Endodermal cell (in vitro differentiated cells): ENCODE measurements at places on chromosomes 5 and 9.

- DNase-seq: no peak
Observed at GRCh38 chr5:117859176-117859575, 1129.2 kb downstream of the DTWD2 start.

DNA sequence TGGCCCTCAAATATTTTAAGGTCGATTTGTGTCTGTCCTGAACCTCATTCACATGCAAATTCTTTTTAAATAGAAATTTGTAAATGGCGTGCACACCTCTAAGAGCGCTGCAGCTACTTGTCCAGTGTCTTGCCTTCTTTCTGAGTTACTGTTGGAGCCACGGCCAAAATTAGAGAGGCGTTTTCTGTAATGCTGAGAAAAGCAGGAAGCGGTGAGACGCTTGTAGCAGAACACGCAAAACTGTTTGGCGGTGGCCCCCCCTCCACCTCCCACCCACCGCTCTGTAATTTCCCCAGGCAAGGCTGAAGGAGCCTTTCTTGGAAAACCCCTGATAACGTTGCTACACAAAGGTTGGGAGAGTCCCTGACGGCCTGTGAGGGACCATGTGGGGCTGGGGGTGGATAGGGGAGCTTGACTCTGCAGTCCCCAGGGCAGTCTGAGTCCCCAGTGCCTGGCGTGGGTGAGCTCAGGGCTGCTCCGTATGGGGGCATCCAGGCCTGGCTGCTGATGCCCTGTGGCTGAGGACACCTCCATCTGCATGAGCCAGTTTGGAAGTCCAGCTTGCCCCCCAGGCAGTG lies 96.5 kb downstream of the GADD45G start:
- peak; percentile 58 for DNase-seq

DNA sequence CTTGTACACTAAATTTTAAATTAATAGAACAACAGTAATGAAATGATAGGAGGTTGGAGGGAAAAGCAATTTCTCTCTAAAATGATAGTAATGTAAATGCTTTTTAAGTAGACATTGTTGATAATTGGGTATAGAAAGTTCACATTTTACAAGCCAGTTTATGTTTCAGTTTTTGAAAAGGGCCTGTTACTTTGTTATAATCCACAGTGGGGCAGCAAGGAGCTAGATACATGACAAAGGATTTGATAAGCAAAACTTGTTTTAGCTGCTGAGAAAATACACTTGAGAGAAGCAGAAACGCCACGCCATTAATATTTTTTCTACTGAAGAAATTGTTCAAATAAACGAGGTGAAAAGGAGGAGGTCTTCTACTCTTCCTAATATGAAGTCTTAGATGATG lies 30.2 kb downstream of the SREK1 start:
- no peak for DNase-seq

GRCh38 chr5:66423484-66423883 lies 172.7 kb upstream of the MAST4 start:
- DNase-seq: no peak

DNA sequence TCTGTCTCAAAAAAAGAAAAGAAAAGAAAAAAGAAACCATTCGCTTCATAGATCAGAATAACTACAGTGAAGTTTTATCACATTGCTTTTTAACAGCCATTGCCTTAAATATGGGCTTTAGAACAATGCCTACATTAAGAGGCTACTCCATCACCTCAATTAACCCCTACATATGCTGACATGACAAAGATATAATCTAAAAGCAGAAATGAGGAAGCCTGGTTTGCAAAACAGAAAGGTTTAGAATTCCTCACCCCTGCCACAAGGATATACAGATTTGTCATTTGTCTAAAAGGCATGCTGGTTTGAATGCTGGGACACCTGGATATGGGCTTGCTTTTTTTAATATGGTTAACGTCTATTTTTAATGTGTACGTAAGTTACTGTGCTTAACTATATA lies 1353.0 kb upstream of the C9orf72 start:
- DNase-seq: no peak

DNA sequence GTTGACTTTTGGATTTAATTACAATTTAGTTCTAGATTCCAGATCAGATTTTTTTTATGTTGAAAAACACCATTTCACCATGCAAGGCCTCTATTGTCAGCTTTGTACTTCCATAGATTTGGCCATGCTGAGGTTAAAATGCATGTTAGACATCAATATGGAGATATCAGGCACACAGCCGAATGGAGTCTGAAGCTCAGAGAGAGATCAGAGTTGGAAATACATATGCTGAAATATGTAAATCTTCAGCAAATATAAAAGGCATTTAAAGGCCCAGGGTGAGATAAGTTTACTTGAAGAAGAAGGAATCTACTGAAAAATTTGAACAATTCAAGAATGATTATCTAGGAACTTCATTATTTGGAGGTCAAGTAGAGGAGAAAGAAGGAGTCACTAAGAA lies 139.6 kb downstream of the CHSY3 start:
- no peak for DNase-seq

DNA sequence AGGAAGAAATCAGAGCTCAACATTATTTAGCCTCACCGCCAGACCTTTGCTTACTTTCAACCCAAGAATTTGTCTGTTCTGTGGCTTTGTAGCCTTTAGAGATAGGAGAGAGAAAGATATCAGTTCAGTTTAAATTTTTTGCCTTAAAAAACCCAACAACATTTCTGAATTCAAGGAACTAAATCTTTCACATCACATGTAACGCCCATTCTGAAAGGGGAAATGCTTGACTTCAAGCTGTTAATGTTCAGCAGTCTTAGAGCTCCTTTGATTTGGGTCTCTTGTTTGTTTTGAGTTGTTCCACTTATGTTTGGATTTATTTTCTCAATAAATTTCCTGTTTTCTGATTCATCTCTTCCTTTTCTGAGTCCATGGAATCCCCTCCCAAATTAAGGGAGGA lies 294.5 kb downstream of the ARHGAP26 start:
- DNase-seq: no peak

DNA sequence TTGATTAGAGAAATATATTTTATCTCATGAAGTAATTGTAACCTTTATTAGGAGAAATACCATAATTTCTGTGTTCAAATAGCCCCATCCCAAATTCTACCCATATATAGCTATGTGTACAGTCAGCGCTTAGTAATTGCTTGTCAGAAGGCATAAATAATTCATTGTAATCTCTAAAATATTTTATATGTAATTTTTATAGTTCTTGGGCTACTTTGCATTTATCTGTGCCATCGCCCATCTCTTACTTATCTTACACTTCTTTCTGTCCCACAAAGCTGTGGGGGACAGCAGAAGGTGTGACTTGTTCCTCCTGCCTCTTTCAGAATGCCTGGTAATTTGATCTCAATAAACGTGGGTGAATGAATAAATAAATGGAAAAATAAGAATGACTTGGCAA lies 5.5 kb downstream of the ADAMTSL1 start:
- DNase-seq: no peak

DNA sequence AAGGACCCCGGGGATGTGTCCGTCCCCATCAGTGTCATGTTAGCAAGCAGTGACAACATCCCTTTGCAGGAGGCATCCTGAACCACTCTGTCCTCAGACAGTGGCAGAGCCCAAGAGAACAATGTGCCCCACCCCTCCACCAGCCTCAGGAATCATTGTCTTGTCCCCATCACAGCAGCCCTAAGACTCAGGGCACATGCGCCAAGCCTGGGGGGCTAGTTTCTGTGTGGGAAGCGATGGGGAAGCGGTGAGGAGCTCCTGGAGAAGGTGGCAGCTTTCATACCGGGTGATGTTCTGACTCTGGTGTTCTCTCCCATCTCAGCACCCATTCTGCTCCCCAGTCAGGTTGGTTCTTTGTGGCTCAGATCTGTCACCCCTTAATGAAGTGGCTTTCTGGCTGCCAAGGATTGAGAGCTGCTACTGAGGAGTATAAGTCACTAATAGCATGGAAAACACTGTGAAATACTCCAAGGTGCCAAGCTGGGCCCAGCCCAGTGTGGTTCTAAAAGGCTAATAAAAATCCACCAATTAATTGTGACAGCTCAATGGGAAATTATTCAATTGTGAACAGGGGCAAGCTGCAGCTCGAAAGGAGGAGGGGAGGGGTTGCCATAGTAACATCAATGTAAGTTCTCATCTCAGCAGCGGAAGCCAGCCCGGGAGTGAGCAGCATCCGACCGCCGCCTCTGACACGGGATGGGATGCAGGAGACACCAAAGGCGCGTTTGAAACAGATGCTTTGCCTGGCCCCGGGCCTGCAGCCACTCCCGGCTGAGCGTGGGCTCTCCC lies 4.7 kb downstream of the QRFP start:
- DNase-seq: peak; percentile 41

DNA sequence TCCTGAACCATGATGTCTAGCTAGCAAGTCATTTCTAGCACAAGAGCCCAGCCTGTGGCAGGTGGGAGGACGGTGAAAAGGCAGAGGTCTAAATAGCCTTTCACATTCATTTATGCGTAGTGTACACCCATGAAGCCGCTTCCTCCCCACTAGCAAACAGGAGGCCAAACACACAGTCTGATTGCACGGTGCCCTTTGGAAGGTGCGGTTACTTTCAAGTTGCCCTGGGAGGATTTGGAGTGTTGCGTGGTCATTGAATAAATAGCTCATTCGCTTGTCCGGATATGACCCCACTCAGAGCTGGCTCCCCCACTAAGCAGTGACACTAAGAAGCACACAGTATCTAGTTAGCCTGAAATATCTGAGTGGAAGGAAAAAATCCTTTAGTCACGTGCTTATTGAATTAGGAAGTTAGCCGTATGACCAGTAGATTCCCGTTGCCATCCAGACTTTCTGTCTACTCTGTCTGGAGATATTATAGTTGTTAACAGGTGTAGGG lies 664 bp upstream of the ARSB start:
- DNase-seq: peak; percentile 45
